CD4-positive, alpha-beta T cell treated with Interleukin-12 subunit alpha and Interleukin-12 subunit beta, for 1 hour (primary cell): ENCODE measurements at places on chromosomes 1 and 21.

DNA sequence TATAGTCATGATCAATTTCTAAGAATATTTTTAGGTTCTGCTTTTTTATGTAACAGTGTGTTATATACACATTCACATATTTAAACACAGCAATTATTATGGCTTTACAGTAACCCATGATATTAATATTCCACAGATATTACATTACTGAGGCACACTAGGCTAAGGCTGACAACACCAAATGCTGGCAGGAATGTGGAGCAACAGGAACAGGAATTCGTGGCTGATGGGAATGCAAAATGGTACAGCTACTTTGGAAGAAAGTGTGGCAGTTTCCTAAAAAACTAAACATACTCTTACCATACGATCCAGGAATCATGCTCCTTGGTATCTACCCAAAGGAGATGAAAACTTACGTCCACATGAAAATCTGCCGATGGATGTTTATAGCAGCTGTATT, 1.9 kb upstream of the KCNJ9 start:
- DNase-seq, result no peak

- DNase-seq, result no peak
Observed at GRCh38 chr1:44321466-44321865, 33.6 kb downstream of the ERI3 start.

DNA sequence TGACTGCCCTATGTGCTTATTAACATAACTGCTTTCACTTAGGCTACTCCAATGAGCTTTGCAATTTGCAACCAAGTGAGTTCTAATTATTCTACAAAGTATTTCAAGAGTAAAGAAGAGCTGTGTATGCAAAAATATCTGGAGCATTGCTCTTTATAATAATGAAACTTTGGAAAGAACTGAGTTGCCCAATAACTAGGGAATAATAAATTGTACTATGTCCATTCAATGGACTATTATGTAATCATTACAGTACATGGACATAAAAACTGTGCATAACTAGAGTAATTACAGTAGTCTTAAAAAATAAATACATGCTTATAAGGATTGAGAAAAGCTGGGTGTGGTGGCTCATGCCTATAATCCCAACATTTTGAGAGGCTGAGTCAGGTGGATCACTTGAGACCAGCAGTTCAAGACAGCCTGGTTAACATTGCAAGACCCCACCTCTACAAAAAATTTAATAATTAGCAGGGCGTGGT, 70.3 kb upstream of the JAK1 start:
- DNase-seq, result no peak

DNA sequence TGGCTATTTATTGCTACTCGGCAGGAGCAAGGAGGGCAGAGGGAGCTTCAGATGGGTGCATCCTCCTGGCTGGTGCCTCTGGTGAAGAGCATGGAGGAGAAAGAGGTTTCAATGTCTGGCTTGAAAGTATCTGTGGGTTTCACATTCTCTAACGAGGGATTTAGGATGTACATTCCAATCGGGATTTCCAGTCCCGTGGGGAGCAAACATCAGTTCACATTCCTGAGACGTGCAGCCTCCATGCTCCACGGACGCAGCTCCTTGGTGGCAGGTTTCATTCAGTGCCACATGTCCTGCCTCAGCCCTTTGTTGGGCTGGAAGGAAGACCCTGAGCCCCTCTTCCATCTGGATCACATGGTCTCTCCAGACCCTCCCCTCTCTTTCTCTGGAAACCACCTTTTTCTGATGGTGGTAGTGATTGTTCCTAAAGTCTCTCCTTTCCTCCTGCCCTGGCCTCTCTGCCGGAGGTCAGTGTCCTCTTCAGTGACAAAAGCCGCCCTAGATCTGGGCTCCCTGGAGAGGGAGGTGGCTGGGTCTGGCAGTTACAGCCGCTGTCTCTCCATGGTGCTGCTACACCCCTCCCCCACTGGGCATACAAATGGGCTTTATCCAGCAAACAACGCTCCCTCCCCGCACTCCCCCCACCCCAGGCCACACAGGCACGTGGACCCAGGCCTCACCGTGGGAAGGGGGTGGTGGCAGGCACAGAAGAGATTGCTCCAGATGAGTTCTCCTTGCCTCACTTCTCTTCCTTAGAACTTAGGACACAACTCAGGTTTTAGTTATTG, 826 bp upstream of the CA14 start:
- DNase-seq, result no peak

DNA sequence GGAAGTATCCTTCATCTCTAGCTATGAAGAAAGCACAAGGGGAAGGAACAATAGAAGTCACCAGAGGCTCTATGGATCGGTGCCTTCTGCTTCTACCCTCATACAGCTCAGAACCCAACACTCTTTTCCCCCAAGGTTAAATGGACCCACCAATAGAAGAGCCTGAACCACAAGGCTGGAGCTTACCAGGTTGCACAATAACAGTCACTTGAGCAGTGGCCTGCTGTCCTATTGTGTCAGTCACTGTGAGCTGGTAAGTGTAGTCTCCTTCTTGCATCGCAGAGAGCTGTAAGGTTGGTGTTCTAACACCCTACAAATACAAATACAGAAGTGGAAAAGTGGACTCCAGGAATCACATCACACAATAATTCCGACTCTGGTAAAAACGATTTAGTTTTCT, 103.0 kb downstream of the KIAA0319L start:
- no peak for DNase-seq

DNA sequence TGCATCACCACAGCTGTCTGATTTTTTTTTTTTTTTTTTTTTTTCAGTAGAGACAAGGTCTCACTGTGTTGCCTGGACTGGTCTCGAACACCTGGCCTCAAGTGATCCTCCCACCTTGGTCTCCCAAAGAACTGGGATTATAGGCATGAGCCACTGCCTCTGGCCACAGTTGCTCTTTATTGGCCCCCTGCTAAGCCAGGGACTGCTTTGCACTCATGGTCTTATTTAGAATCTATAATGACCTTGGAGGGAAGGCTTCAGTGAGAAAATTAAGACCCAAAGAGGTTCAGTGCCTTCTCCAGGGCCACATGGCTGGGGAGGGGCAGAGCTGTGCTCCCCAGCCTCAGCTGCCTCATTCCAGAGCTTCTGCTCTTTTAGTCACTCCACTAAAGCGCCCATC, 84.9 kb downstream of the PTPRU start:
- DNase-seq, result no peak
